ENCODE measurements at places on chromosomes 12 and 14.

GRCh38 chr14:20823859-20824258 lies 21.2 kb upstream of the RNASE1 start:
- no peak for DNase-seq

- DNase-seq = no peak
These were observed 26.4 kb downstream of the MOK start for GRCh38 chr14:102278631-102278935.

DNA sequence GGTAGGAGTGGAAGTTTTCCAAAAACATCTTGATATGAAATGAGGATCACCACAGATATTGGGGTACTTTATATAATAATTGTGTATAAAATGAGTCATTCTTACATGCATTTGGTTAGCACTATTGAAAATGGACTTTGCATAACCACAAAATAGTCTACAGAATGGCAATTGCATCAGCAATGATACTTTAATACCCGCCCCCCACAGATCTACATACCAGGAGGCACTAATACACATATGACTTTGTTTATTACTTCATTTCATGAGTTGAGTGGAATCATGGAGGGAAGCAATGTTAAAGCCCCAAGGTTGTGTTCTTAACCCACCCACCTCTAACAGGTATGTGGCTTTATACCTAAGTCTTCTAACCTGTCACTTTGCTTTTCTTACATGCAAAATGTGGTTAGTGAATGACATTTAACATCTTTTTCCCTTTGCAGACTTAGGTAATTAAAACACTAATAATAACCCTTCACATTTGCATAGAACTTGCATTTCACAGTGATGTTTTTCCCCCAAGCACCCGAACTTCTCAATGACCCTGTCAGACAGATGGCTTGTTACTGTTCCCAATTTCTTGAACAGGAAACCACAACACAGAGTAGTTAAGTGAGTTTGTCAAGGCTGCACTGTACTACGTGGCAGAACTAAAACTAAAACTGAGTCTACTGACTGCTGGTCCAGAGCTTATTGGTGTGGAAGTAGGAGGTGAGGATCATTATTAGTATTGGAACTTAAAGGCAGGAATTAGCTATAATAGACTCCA lies 101.9 kb downstream of the NPAS3 start:
- no peak for DNase-seq

DNA sequence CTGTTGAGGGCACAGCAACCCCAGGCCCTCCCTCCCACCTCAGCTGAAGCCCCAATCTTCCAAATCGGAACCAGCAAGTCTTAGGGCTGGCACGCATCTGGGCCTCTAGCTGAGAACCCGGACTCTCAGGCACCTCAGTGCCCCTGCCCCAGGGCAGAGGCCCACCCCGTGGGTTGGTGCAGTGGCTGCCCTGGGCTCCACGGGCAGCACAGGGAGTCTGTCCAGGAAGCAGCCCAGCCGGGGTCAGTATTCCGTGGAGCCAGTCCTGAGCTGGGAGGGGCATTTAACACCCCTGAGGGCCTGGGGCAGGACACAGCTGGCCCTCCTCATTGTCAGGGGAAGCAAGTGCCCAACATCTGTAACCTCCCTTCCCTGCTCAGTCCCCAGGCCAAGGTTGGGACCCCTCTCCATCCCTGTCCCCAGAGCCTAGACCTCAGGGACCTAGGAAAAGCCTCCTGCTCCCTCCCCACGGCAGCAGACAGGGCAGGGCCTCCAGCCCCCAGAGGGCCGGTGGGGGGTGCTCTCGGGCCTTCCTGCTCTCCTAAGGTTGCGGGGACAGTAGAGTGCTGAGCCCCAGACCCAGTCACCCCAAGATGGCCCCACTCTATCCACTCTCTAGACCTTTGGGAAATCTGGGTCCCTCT lies 36.5 kb downstream of the SLC6A12 start:
- no peak for DNase-seq

DNA sequence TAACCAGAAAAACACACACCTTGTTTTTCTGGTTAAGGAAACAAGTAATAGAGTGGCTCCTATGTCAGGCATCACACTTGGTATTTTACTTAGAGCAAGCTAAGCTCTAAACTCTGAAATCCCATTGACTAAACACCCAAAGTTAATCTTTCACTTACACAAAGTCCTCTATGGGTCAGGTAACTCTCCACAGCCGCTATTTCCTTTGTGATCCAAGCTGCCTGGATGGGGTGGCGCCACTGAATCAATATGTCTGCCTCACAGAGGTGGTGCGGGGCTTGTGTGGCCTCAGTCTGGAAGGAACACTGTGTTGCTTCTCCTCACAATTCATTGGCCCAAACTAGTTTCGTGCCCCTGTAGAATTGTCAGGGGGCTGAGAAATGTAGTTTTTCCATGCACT lies 160.0 kb upstream of the E2F7 start:
- DNase-seq = no peak

- no peak for DNase-seq
These were observed 158.3 kb downstream of the KIF26A start for GRCh38 chr14:104296388-104297312.

GRCh38 chr12:21823581-21823980 lies 49.1 kb upstream of the KCNJ8 start:
- DNase-seq = no peak

DNA sequence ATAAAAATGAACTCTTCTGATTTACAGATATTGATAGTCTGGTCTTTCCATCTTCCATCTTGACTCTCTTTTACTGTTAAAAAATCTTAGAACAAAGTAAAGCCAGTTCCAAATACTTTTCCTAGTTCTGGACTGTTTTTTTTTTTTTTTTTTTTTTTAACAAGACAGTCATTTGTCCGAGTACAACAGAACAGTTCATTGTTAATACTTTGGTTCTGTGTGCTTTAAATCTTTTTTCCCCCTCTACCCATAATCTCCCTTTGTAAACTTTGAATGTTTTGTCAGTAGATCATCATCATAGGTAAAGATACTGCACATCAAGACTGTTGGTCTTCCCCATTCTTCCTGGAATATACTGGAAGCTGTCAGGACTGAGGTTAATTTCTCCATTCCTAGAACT lies 38.0 kb downstream of the ADIPOR2 start:
- no peak for DNase-seq

GRCh38 chr14:22118899-22119477 lies 445.4 kb upstream of the OR4E1 start:
- DNase-seq = no peak

- DNase-seq = no peak
These were observed 348.4 kb downstream of the BCL11B start for GRCh38 chr14:98923596-98923995.

DNA sequence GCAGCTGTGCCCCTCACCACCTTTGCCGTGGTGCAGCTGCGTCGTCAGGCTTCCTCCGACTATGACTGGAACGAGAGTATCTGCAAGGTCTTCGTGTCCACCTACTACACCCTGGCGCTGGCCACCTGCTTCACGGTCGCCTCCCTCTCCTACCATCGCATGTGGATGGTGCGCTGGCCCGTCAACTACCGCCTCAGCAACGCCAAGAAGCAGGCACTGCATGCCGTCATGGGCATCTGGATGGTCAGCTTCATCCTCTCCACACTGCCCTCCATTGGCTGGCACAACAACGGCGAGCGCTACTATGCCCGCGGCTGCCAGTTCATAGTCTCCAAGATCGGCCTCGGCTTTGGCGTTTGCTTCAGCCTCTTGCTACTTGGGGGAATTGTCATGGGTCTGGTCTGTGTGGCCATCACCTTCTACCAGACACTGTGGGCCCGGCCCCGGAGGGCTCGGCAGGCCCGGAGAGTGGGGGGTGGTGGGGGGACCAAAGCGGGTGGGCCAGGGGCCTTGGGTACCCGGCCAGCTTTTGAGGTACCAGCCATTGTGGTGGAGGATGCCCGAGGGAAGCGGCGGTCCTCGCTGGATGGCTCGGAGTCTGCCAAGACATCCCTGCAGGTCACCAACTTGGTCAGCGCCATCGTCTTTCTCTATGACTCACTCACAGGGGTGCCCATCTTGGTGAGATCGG lies 2.6 kb downstream of the GPR162 start:
- DNase-seq = no peak

- no peak for DNase-seq
These were observed 187.8 kb upstream of the HMGA2 start for GRCh38 chr12:65636436-65636835.

DNA sequence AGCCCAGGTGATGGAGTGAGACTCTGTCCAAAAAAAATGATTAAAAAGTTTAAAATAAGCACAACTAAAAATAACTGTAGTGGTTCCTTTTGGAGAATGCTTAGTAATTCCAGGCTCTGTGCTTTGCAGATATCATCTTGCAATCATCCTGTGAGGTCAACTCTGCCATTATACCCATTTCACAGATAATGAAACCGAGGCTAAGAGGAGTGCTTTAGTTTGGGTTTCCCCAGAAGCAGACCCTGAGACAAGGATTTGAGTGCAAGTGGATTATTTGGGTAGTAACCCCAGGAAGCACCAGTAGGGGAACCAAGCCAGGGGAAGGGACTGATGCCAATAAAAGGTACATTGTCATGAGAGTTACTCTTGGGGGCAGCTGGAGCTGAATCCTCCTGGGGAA lies 44.7 kb downstream of the RIN3 start:
- DNase-seq = no peak

DNA sequence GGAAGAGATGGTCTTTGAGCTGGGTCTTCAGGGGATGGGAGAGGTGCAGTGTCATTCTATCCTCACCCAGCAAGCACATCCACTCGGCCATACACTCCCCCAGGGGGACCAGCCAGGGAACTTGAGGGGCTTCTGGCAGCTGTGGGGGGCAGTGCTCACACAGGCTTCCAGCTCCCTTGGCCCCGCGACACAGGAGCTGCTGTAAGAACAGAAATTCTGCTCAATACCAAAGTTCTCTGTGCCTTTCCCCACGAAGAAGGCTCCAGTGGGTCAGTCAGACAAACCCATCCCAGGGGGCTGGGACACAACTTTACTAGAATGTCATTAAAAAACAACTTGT lies 289.1 kb upstream of the RTL1 start:
- no peak for DNase-seq

DNA sequence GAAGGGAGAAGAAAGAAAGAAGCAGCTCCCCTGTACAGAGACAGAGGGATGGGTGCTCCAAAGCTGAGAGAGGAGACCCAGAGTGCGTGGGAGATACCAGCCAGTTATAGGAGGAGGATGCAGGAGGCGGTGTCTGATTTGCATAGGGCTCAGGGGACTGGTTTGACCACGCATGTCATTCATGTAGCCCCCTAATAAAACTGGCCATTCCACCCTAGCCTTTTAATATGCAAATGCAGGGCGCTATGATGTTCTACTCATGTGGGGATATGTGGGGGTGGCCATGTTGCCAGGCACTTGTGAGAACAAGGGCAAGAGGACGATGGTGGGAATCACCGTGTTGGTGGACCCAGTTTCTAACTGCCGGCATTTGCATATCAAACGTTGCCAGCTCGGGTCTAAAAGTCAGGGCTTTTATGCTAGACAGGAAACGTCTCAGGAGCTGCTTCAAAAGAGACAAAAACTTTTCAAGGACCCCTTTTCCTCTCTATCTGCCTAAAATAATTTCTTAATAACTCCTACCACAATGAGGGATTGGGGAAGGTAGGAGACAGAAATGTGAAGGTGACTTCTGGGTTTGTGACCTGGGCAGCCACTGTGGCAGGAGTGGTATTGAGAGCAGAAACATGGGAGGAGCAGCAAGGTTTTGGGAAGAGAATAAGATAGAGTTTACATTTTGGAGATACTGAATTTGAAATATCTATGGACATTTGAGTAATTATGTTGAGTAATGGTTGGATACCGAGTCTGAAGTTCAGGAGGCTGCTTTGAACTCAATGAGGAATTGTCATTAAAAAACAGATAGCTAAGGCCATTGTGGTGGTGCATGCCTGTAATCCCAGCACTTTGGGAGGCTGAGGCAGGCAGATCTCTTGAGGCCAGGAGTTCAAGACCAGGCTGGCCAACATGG lies 2.2 kb upstream of the ATXN3 start:
- no peak for DNase-seq

- DNase-seq = no peak
These were observed 51.2 kb downstream of the ACSS3 start for GRCh38 chr12:81128930-81129554.

- DNase-seq = no peak
These were observed 164.4 kb upstream of the LRIG3 start for GRCh38 chr12:59084511-59085375.

DNA sequence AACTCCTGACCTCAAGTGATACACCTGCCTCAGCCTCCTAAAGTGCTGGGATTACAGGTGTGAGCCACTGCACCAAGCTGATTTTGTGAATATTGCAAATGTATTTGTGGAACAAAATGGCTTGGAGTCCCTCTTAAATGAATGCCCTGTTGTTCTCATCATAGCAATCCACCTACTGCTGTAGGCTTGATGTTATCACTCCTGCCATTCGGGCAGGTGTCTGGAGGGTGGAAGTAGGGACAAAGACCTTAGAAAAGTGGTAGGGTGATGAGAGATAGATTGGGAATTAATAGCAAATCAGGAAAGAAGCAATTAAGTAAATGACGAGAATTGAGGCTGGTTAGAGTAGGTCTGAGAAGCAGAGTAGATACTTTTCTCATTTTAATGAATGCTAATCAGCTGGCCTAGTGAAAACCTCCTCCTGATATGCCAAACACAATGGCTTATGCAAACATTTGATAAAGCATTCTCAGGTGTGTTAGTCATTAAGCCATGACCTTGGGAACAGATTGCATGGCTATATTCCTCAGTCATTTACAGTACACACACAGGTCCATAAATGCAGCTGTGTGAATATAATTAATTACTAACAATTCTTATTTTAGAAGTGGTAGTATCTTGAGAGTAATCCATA lies 60.5 kb upstream of the USP44 start:
- peak; percentile 35 for DNase-seq

DNA sequence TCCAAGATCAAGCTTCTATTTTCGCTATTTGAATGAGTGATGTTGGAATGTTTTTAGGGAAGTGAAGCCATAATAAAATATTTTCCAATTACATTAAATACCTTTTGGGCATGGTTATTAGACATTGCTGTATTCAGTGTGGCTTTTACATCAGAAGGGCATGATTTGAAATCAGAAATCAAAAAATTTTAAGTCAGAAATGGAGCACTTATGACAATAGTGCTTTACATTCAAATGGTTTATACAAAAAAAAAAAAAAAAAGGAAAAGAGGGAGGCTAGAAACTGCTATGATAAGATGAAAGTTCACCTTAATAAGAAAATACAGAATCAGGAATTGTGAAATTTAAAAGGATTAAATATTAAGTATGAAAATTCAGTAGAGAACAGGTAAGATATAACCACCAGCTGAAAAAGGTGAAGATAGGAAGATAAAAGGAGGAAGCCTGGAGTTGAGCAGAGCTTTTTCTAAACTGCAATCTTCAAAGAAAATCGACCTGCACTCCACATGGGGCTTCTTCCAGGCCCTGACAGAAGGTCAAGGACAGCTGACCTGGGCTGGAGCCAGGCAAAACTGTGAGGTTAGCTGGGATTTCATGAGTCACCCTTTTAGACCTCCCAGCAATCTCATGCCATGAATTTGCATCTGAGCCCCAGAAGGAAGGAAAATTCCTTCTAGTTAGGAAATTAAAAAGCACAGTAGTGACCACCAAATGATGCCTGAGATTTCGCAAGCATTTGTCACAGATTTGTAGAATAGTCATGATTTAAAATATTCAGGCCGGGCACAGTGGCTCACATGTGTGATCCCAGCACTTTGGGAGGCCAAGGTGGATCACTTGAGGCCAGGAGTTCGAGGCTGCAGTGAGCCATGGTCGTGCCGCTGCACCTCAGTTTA lies 23.4 kb upstream of the BMP4 start:
- no peak for DNase-seq

GRCh38 chr12:76921100-76921471 lies 42.3 kb upstream of the CSRP2 start:
- DNase-seq = no peak
